ENCODE measurements at places on chromosomes 7 and 10. TPM values are rescaled to one million over a fixed set of nuclear protein-coding genes. Genes with fewer than 3 reads are reported as not detected.
A peak's percentile ranks its signal among the peaks of the same experiment; 100 is the strongest.

The MEOX2 gene
- not detected for total RNA-seq

The ATP6V0A4 gene
- 0.23 TPM for total RNA-seq

- peak; percentile 36 for DNase-seq
Observed at GRCh38 chr10:46106410-46107255, 60.6 kb upstream of the MSMB start.

GRCh38 chr7:20596653-20597052 lies 18.8 kb upstream of the ABCB5 start:
- no peak for DNase-seq

DNA sequence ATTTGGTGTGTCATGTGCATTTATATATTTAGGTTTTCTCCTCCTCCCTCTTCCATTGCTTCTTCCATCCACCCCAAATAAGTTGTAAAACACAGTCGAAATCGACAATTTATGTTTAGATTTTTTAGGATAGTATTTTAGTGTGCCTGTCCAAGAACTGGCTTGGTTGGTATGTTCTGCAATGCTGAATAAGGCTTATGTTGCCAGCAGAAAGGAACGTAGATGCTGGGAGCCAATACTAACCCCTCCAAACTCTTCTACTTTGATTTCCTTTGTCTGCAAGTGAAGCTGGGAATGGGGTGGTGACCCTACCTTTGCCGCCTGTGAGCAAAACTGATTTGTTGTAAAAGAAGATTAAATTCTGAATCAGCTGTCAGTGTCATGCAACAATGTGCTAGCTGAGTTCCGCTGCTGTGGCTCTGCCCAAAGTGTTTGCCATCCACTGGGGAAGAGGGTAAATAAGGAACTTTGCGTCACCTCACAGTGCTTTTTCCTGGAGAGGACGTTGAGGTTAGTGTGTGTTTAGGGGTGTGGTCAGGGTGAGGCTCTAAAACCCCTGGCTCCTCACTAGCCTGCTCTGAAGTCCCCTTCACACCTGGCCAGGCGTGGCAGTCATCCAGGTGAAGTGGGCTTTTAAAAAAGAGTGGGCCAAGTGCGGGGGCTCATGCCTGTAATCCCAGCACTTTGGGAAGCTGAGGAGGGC lies 44.4 kb downstream of the TACC2 start:
- no peak for DNase-seq

- DNase-seq: no peak
Observed at GRCh38 chr7:891805-892204, 15.5 kb downstream of the GET4 start.

GRCh38 chr10:46525177-46525823 lies 31.2 kb downstream of the GPRIN2 start:
- DNase-seq: no peak

DNA sequence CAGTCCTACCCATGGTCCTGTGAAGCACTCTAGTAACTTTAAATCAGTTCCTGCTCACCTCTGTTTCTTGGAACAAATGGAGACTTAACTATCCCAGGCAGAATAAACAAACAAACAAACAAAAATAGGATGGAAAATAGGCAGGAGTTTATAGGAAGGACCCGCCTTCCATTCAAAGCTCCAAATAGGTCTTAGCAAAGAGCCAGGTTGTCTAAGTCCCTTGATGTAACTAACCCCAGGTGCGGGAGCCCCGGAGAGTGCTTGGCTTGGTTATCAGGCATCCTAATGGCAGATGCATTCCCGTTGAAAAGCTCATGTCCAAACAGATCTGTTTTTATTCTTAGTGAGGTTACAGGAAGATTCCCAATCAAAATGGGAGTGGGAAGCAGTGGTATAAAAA lies 2.2 kb downstream of the IFIT2 start:
- no peak for DNase-seq

- no peak for DNase-seq
Observed at GRCh38 chr7:37150180-37150579, 298.5 kb downstream of the ELMO1 start.
